ENCODE measurements at places on chromosomes 6 and 20. TPM values are rescaled to one million over a fixed set of nuclear protein-coding genes. Genes with fewer than 3 reads are reported as not detected.

DNA sequence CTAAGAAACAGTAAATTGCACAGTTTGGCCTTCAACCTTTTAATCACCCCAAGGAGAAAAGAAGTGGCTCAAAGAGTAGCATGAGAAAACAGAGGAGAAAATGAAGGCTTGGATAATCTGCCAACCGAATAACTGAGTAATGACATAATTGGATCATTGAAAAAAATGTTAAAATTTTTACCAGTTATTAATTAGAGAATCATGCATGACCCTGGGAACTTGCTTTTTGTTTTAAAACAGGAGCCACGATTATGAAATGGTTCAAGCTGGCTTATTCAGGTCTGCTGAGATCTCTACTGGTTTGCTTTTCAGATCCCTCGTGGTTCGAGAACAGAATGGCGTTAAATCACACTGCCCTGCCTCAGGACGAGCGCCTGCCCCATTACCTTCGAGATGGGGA is at the start of gene OPN5:
OPN5 (plus strand) TSS at position 301 of the 400 bp plus-strand sequence; CDS start at position 336, 35 bp downstream.
- no peak for DNase-seq

DNA sequence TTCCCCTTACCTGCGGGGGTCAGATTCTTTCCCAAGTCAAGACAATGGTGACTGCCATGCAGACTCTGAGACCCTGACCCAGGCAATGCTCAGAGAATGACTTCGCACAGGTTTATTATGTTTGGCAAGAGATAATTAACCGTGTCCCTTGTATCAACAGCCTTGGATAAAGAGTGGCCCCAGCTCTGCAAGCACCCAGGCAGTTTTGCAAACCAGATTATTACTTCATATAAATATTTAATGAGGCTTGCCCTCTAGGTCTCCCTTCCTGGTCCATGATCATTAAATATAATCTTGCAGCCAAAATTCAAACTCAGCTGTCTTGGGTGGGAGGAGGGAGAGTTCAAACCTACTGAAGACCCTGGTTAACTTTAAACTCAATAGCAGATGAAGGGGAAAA is 156.5 kb downstream of the ANKRD60 start:
- DNase-seq: no peak

GRCh38 chr6:22774129-22774528 is 204.8 kb downstream of the HDGFL1 start:
- DNase-seq: no peak

GRCh38 chr6:150276168-150276936 is 92.5 kb upstream of the IYD start:
- DNase-seq: no peak

DNA sequence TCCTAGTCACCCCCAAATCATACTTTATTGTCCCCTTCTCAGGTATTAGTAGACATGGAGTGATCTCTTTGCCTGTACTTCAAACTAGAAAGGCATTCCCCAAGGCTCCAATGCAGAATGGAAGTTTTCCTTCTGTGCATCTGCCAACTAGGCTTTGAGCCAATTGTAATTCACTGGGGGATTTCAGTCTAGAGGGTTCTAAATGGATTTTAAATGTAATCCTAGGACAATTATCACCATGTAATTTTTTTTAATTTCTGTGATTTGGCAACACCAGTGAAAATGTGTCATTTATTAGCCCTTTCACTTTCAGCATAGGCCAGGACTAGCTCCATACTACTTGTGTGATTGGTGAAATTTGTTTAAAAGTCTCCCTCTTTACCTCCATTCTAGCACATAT is 557.6 kb upstream of the MARCKS start:
- no peak for DNase-seq

GRCh38 chr20:59603781-59604541 is at the start of gene PHACTR3:
Gene PHACTR3, plus strand, starts transcription at chr20:59604540. Its CDS starts 475 bp downstream, at chr20:59605015.
- DNase-seq: no peak

DNA sequence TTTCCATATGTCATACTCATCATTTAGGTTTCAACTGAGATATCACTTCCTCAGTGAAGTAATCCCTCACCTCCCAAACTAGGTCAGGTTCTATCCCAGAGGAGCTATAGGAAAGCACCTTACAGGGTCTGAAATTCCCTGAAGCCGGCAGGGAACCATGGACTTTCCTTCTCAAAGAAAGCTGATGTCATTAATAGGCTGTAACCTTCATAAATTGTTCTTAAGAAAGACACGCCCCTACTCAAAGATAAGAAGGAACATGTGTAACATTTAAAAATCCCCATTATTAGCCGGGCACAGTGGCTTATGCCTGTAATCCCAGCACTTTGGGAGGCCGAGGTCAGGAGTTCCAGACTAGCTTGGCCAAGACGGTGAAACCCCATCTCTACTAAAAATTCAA is 50.0 kb upstream of the RNGTT start:
- no peak for DNase-seq

- DNase-seq: no peak
These were observed 27.6 kb upstream of the IFNGR1 start for GRCh38 chr6:137246791-137247202.

GRCh38 chr6:13795041-13795750 is 19.2 kb downstream of the MCUR1 start:
- peak; percentile 73 for DNase-seq

GRCh38 chr20:20363434-20363798 is 4.5 kb upstream of the INSM1 start:
- DNase-seq: no peak

GRCh38 chr20:50464026-50464724 is 46.0 kb upstream of the PTPN1 start:
- peak; percentile 35 for DNase-seq

GRCh38 chr6:89985751-89986493 is 91.7 kb downstream of the GJA10 start:
- no peak for DNase-seq

- no peak for DNase-seq
These were observed 536 bp upstream of the MTFR2 start for GRCh38 chr6:136250686-136251008.

DNA sequence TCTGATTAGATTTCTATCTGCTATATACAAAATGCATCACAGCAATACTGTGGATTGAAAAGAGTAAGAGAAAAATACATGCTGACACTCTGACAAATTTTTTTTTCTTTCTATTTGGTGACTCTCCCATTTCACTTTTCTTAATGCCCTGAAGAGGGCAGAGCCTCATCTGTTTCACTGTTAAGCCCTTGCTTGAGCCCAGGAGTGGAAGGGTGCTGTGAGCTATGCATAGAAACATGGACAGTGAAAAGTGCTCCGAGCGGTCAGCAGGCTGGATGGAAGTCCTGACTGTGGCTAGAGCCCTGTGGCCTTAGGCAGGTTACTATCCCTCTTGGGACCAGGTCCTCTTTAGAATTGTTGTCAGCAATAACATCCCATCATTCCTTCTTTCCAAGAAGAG is 17.4 kb upstream of the CSE1L start:
- DNase-seq: peak; percentile 13

- peak; percentile 89 for DNase-seq
These were observed 119.4 kb upstream of the LY86 start for GRCh38 chr6:6469074-6469473.

- DNase-seq: peak; percentile 95
These were observed 17.9 kb downstream of the HLA-G start for GRCh38 chr6:29845405-29846006.

GRCh38 chr6:98686008-98686601 is 148.3 kb upstream of the POU3F2 start:
- no peak for DNase-seq

ENPP3 gene
- polyA plus RNA-seq: not detected

SLC13A3 gene
- 1.8 TPM for polyA plus RNA-seq

PNPLA1 gene
- not detected for polyA plus RNA-seq

OR2H1 gene
- polyA plus RNA-seq: not detected

SAMD10 gene
- polyA plus RNA-seq: 0.83 TPM
